Tibial artery (tissue), 4 donors: ENCODE measurements at places on chromosomes 16 and 17.

GRCh38 chr17:13678841-13679240 lies 77.1 kb upstream of the HS3ST3A1 start:
- DNase-seq = no peak

GRCh38 chr16:70161350-70161749 lies 12.2 kb upstream of the CLEC18C start:
- DNase-seq = no peak

DNA sequence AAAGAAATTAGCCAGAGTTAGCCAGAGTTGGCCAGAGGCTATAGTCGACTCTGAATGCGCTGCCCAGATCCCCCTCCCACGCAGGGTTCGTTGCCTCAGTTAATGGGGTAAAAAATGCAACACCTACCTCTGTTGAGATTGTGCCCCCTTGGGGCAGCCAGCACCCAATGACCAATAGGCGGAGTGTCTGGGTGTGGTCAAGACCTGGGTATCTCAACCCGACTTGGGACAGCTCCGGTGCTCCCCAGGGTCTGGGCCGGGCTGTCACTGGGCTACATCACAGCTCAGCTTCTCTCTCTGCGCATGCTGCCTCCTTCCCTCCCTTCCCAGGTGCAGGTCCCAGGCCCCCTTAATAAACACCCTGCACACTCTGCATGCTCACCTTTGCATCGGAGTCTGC lies 59.6 kb upstream of the GCSH start:
- no peak for DNase-seq

GRCh38 chr16:31529937-31530312 lies 2.2 kb downstream of the AHSP start:
- DNase-seq = no peak

GRCh38 chr16:25950586-25951281 lies 259.0 kb downstream of the HS3ST4 start:
- DNase-seq = no peak

DNA sequence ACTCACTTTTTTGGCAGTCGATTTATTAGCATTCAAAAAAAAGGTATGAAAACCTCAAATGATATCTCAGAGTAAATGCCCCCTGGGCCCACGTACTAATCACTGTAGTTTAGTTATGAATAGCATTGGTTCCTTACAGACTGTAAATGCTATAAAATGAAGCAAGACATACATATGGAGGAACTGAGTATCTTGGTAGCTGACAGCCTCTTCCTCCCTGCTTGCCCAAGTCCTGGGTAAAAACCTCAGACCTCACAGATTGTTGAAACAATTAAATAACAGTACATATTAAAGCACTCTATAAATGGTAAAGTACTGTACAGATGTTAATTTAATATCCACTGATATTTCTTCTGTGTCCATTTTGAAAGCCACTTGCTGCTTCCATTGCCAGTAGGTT lies 33.2 kb upstream of the ABCC11 start:
- no peak for DNase-seq

DNA sequence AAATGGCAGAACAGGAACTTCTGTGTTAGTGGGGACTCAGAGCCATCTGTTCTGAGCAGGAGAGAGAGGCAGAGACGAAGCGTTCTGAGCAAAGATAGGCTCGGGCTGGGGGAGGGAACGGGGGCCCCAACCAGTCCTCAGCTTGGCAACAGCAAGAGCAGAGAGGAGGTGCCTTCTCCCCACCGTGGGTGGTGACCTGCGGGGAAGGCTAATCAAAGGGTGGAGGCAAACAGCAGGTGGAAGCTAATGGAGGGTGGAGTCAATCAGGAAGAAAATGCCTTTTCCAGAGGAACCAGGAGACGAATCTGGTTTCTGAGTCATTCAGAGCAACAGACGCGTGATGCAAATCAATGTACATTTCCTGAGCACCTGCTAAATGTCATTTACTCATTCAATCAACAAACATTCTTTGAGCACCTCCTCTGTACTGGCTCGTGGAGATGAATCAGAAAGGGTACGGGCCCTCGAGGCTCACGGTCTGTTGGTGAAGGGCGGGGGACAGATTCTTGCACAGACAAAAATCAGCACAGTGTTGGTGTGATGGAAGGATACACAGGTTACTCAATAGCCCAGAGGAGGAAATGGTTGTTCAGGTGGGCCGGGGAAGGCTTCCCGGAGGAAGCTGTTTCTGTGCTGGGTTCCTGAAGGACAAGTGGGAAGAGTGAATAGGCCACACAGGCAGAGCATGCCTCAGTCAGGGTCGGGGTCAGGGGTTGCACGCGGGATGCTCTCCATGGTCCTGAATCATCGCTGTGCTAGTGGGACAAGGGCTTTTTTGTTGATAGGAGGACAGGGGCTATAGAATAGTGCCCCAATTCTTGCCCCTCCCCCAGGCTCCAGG lies 5.7 kb upstream of the SPNS2 start:
- DNase-seq = no peak

- no peak for DNase-seq
Observed at GRCh38 chr17:28460901-28461300, 12.5 kb upstream of the SLC13A2 start.
